ENCODE measurements at places on chromosomes 4 and X.

GRCh38 chrX:97446298-97446882 is 562.7 kb downstream of the RPA4 start:
- peak; percentile 38 for DNase-seq

GRCh38 chr4:168836490-168836889 is 173.6 kb downstream of the CBR4 start:
- DNase-seq = no peak

DNA sequence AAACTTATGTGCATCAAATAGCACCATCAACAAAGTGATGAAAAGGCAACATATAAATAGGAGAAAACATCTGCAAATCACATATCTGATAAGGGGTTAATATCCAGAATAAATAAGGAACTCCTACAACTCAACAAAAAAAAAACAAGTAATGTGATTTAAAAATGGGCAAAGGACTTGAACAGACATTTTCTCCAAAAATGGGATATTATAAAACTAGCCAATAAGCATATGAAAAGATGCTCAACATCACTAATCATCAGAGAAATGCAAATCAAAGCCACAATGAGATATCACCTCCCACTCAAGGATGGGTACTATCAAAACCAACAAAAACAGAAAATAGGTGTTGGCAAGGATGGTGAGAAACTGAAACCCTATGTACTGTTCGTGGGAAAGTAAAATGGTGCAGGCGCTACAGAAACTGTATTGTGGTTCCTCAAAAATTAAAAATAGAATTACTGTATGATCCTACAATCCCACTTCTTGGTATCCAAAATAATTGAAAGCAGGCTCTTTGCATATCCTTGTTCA is 2.4 kb downstream of the DNAJB14 start:
- no peak for DNase-seq

DNA sequence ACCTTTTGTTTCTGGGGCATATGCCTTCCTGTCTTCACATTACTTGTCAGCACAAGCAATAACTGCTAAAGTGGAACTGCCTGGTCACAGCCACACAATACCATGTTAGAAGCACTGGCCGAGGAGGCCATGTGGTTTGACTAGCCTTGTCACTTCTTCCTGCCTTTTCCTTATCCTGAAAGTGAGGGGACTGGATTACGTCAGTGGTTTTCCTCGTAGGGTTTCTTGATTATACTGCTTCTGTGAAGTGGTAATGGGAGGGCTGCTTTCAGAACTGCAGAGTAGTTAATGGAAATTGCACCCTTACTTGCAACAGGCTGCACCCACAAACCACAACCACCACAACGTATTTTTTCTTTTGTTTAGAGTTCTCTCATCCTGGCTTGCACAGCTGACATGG is 26.6 kb downstream of the ZRSR2 start:
- DNase-seq = no peak

DNA sequence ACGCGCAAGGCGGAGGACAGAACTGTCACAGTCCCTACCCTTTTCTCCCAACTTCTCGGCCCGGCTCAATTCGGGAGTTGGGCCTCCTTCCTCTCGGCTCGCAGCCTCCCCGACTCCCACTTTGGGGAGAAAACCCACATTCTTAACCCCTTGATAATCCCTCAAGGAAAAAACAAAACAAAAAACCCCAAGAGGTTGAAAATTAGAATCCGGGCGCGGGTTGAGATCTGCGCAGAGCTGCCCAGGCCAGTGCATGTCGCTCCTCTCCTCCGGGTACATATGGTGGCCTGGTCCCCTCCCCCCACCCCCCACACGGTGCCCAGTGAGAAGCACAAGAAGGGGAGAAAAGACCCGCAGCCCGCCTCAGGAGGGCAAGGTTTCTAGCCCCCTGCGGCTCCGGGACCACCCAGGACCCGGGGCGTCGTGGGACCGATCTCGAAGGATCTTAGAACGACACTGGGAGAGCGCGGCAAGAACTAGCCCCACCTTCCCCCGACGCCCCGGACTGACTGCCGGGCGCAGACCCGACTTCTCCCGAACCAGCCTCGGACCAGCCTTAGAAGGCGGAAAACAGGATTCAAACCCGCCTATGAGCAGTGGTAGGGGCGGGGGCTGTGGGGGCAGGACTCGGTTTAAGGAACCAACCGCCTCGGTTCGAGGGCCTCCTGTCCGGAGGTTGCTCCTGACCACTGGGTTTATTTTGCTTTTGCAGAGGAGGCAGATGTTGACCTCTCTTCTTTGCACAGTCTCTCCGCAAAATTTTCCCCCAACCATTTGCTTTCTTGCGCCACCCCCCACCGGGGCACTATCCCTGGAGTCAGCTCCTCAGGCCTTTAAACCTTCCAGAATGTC is 2.5 kb upstream of the PDGFRA start:
- DNase-seq = no peak

DNA sequence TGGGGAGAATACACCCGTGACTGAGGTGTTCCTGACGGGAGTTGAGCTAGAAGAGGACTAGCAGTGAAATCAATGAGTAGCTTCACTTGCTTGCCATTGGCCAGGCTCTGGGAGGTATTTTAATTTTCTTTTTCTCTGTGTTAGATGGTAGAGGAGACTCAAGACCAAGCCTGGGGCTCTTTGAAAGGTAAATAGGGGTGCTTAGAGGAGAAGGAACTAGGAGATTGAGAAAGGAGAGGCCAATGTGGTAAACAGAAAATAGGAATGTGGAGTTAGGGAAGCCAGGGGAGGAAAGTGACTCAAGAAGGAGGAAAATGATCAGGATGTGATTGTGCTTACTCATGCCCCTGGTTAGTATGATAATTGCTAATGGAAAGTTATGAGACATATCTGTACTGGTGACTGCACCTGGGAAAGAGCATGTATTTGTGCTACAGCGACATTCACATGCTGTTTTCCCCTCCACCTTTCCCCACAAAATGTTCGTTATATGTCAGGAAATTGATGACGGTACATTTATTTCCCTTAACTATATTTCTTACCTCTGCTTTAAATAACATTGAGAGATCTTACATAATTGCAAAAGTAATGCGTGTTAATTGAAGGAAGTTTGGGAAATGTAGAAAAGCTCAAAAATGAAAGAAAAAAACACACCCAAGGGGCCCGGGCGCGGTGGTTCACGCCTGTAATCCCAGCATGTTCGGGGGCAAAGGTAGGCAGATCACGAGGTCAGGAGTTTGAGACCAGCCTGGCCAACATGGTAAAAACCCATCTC is 16.9 kb upstream of the LRBA start:
- peak; percentile 76 for DNase-seq

GRCh38 chr4:48388525-48389154 is 47.3 kb downstream of the SLAIN2 start:
- no peak for DNase-seq

- no peak for DNase-seq
Observed at GRCh38 chr4:170003071-170004070, 22.8 kb downstream of the MFAP3L start.

- peak; percentile 6 for DNase-seq
Observed at GRCh38 chr4:106318511-106318910, 2.2 kb downstream of the AIMP1 start.

DNA sequence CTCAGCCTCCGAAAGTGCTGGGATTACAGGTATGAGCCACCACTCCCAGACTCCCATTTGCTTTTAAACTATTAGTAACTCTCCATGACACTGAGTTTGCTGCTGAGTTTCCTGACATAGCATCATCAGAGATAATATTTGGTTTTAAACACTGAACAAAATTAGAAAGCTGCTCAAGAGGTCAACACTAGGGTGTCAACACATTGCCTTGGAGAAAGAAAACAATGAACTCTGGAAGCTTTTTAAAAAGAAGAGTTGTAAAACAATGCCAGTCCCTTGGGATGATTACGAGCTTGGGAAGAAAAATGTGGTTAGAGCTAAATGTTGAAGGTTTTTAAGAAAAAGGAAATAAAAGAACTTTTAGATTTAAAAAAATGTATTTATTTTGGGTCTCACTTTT is 264.8 kb downstream of the CAMK2D start:
- no peak for DNase-seq

- DNase-seq = no peak
Observed at GRCh38 chr4:152099555-152099954, 338.7 kb upstream of the GATB start.

DNA sequence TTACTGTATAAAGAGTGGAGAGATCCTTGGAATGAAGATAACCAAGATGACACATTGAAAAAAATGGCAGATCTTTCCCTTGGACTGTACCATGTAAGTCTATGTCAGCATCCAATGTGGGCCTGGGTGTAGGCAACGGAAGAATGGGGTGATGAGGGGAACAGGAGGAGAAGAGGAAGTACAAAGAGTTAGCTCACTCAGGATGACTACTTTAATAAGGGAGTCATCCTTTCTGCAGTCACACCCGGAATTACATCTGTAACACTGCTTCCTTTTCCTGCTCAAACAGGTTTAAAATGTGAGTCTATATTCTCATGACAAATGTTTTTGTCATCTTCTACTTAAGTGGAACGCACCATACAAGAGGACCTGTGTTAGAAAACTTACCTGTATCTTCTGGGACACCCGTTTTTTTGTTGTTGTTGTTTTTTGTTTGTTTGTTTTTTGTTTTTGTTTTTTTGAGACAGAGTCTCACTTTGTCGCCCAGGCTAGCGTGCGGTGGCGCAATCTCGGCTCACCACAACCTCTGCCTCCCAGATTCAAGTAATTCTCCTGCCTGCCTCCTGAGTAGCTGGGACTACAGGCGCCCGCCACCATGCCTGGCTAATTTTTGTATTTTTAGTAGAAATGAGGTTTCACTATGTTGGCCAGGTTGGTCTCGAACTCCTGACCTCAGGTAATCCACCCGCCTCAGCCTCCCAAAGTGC is 18.0 kb downstream of the HPSE start:
- peak; percentile 66 for DNase-seq

- DNase-seq = no peak
Observed at GRCh38 chr4:29619168-29619567, 1101.0 kb upstream of the PCDH7 start.

- peak; percentile 44 for DNase-seq
Observed at GRCh38 chrX:10797466-10797865, 177.1 kb upstream of the MID1 start.

GRCh38 chr4:80179637-80180161 is 17.6 kb upstream of the PRDM8 start:
- no peak for DNase-seq

- DNase-seq = no peak
Observed at GRCh38 chr4:130125467-130125866, 1029.5 kb downstream of the C4orf33 start.

DNA sequence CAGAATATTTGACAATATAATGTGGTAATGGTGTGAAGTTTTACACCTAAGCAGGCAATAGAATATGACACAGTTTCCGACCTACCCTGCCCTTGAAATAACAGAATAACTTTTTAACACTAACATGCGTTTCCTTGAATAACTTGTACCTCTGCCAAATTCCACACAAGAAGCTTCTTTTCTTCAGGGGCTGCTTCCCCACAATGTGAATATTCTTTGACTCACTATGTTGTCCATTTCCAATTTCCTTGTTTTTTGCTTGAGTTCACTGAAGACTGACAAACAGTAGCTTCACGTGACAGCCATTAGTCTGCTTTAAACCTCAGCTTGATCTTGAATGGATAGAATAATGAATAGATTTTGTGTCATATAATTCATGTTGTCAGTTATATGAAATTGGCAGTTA is 14.3 kb downstream of the SHROOM3 start:
- DNase-seq = no peak

- no peak for DNase-seq
Observed at GRCh38 chr4:181194096-181194495, 1049.1 kb upstream of the TENM3 start.

GRCh38 chrX:68203211-68203610 is 230.1 kb downstream of the OPHN1 start:
- no peak for DNase-seq

DNA sequence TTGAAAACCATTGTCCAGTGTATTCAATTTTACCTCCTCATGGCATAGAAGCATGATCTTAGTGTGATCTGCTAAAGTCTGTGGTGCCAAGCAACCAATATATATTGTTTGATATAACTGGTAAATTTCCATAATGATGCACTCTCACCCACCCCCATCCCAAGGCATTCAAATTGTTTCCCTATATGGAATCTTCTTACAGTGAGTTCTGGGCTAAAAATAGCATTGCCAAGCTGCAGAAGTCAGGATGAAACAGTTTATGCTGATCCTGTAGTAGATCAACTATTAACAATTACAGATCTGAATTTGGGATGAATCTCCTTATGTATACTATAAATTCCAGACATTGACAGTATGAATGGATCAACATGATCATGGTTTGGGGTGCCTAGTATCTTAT is 20.9 kb downstream of the FGF13 start:
- no peak for DNase-seq

GRCh38 chr4:53441564-53441963 is 64.1 kb downstream of the FIP1L1 start:
- DNase-seq = no peak

- DNase-seq = no peak
Observed at GRCh38 chrX:120795301-120795700, 80.4 kb downstream of the CT47B1 start.

DNA sequence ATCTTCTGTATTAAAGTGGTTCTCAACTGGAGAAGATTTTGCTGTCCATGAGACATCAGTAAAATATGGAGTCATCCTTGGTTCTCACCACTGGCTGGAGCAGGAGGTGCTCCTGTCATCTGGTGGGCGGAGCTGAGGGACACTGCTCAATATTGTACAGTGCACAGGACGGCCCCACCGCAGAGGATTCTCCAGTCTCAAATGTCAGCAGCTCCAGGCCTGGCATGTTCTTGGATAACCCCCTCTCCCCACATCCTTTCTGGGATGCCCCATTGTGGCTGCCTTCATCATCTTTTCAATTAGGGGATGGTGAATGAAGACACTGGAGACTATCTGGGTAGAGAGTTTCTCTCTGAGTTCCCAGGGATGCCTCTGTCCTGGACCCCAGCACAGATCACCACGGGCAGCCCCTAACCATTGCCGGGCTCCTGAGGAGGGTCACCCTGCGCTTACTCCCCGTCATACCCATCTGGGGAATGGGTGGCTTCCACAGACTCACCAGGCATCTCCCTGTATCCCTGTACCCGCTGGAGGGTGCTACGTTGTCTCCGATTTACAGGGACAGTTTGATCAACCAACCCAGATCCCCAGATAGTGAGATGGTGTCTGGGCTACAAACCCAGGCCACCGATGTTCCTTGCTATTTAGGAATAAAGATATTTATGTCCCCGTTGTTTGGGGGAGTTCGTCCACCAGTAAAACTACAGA is 21.9 kb upstream of the P2RY8 start:
- no peak for DNase-seq

- no peak for DNase-seq
Observed at GRCh38 chr4:25146076-25146475, 14.2 kb downstream of the SEPSECS start.

DNA sequence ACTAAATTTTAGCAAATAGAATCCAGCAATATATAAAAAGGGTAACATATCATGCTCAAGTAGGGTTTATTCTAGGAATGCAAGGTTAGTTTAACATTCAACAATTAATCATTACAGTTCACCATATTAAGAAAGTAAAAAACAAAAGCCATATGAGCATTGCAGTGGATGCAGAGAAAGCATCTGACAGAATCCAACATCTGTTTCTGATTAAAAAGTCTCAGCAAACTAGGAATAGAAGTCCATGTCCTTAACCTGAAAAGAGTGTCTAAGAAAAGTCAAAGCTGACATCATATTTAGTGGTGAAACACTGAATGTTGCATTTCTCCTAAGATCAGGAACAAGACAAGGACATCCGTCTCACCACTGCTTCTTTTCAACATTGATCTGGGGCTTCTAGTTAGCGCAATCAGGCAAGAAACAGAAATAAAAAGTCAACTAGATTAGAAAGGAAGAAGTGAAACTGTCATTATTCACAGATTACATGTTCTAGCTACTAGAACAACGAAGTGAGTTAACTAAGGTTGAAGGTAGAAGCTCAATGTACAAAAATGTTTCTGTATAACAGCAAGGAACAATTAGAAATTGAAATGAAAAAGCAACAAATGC is 49.3 kb downstream of the MRPL1 start:
- no peak for DNase-seq

- DNase-seq = no peak
Observed at GRCh38 chr4:22672944-22673343, 19.8 kb upstream of the GBA3 start.

All from PC-3 (cell line).